ENCODE measurements at places on chromosomes 1 and 21. TPM values are rescaled to one million over a fixed set of nuclear protein-coding genes. Genes with fewer than 3 reads are reported as not detected.

The SPTA1 gene
- total RNA-seq = 0.25 TPM

DNA sequence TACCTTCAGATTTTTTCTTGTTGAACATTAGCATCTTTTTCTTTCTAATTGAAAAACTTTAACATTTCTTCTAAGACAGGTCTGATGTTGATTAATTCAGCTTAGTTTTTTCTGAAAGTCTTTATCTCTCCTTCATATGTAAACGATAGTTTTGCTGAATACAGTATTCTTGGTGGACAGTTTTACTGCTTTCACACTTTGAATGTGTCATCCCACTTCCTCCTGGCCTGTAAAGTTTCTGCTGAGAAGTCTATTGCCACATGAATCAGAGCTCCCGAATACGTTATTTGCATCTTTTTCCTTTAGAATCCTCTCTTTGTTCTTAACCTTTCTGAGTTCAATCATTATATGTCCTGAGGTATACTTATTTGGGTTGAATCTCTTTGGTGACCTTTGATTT is 344.2 kb downstream of the OLFM3 start:
- H3K4me3 ChIP-seq = no peak overlapping the region
- H3K36me3 ChIP-seq = no peaks in the 10 kb centered on the region
- H3K4me1 ChIP-seq = no peaks in the 10 kb centered on the region
- no peak overlapping the region for H3K27ac ChIP-seq

The CFHR4 gene
- not detected for total RNA-seq

- peaks cover 25% of the 10 kb centered on the region for H3K4me1 ChIP-seq
- peak overlapping the region; percentile 84 for H3K27ac ChIP-seq
- no peak for DNase-seq
- H3K36me3 ChIP-seq = no peaks in the 10 kb centered on the region
- peak overlapping the region; percentile 66 for H3K4me3 ChIP-seq
Measured at GRCh38 chr1:206686478-206687249, 2.0 kb downstream of the MAPKAPK2 start.

- no peak overlapping the region for H3K4me3 ChIP-seq
- H3K36me3 ChIP-seq = no peaks in the 10 kb centered on the region
- H3K4me1 ChIP-seq = peaks cover 10% of the 10 kb centered on the region
- no peaks in the 10 kb centered on the region for H3K27me3 ChIP-seq
- no peak overlapping the region for H3K27ac ChIP-seq
Measured at GRCh38 chr1:27122652-27123051, 32.3 kb downstream of the SLC9A1 start.

DNA sequence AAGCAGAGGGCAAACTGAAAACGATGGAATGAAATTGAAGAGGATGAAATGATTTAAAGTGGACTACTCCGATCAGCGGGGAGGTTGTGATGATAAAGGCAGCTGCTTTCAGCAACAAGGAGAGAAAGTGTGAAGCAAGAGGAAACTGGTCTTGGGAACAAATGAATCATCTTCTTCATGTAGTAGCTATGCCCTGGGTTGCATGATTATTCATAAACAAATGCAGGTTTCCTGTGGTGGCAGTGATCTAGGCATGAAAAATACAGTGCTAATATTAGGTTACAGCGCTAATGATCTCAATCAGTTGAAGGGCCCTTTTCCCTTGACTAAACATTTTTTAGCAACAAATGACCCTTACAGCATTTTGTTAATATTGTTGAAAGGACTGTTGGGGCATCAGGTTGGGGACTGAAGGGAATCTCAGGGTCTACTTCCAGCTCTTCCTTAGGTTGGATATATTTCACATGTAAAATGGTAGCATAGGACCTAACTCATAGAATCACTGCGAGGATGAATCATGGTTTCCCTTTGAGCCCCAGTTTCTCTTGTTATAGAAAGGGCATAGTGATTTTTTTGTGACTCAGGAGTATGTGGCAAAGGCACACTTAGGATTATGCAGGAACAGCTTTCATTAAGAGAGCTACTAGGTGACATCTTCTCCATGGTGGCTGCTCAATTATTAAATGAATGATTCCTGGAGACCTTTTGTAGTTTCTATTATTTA is 1.9 kb upstream of the ZFYVE9 start:
- H3K27ac ChIP-seq = no peak overlapping the region
- DNase-seq = no peak
- H3K4me3 ChIP-seq = no peak overlapping the region
- peaks cover 2% of the 10 kb centered on the region for H3K4me1 ChIP-seq
- H3K27me3 ChIP-seq = no peaks in the 10 kb centered on the region

The PDZK1 gene
- 2.0 TPM for total RNA-seq

DNA sequence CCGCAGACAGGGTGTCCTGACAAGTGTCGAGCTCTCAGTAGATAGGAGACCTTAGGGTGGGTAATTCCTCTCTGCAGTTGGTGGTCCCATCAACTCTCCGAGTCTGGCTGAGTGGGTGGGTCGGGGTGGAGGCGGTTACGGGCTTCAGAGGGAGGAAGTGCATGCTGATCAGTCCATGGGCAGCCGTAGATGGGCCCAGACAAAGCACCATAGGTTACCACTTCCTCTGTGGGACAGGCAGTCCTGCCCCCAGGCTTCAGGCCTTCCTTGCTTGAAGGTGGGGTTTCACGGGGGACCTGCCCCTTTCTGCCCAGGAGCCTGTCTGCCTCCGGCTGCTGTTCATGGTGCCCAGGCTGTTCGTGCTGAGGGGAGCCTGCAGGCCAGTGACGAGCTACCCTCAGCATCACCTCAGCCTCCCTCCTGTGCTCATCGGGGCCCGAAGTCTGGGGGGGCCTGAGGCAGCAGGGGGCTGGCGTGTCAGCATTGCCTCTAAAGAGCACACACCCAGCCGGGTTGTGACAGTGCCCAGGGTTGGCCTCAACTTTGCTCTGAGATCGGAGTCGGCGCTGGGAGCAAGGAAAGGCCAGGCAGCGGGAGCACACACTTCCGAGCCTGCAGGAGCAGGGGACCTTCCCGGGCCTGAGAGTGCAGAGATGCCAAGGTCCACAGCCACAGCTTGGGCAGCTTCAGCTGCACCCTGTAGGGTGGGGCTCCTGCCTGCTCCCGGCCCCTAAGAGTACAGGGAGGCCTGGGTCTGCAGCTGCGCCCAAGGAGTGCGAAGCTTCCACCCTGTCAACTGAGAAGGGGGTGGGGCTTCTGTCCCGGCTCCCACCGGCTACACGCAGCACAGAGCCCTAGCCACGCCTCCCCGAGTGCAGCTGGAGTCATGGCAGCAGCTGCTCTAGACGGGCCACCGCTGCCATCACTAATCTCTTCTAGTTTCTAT is 225.4 kb upstream of the NRIP1 start:
- no peaks in the 10 kb centered on the region for H3K36me3 ChIP-seq
- no peak overlapping the region for H3K27ac ChIP-seq
- H3K4me1 ChIP-seq = no peaks in the 10 kb centered on the region
- DNase-seq = peak; percentile 10
- H3K4me3 ChIP-seq = no peak overlapping the region

The SMIM1 gene
- total RNA-seq = 21.4 TPM

DNA sequence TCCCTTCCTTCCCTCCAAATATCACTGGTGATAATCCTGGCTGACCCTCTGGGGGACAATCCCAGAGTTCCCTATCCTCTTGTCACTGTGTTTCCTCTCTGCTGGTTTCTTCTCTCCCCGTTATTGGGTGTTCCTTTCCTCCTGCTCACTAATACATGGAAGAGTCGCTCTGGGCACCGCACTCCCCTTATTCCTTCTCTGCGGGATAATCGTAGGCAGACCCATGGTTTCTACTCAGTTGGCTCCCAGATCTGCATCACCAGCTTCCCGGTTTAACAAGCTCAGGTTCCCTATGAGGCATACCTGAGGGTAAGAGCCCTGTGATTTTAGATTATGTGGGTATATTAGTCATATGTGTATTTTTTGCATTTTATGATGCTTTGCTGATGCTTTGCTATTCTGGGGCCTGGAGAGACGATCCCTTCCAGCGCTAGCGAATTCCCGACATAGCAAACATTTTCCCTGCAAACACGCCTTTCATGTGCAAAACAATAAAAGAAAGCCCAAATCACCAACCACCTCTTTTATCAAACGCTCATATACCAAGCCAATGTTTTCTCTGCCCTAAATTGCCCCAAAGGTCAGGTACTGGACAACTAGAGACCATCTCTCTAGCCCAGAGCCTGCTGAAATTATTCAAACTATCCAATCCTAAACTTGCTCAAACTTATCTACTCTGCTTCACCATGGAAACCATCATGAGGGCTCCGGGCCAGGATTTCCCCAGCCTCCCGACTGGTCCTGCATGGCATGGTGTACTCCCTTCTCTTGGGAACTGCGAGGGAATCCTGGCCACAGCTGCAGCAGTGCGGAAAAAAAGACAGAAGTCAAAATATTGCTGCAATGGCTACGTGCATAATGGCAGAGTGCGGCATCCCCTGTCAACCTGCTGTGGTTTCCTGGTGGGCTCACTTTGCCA is 84.2 kb downstream of the PCP4 start:
- H3K4me1 ChIP-seq = no peaks in the 10 kb centered on the region
- H3K27ac ChIP-seq = no peak overlapping the region
- H3K36me3 ChIP-seq = no peaks in the 10 kb centered on the region

The ERICH3 gene
- total RNA-seq = 0.20 TPM

DNA sequence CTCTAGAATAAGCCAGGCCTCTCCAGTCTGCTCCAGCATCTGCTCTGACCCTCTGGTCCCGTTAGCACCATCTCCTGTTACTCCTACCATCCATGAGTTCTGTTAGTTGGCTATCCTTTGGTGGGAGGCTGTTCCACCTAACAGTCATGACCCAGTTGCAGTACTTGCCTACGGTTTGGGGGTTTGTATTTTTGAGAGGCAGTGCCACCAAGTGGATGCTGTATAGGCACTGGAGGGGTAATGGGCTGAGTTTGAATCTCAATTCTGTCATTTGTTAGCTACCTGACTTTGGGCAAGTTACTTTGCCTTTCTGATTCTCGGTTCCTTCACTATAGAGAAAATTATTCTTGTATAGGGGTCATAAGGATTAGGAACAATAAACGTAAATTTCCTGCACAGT is 12.1 kb upstream of the C8B start:
- no peak overlapping the region for H3K4me3 ChIP-seq
- H3K27me3 ChIP-seq = no peaks in the 10 kb centered on the region
- H3K36me3 ChIP-seq = no peaks in the 10 kb centered on the region
- H3K27ac ChIP-seq = no peak overlapping the region

GRCh38 chr1:44000122-44000665 is 8.8 kb downstream of the CCDC24 start:
- no peak overlapping the region for H3K4me3 ChIP-seq
- no peak for DNase-seq
- H3K27me3 ChIP-seq = no peaks in the 10 kb centered on the region
- H3K27ac ChIP-seq = no peak overlapping the region
- no peaks in the 10 kb centered on the region for H3K36me3 ChIP-seq

- DNase-seq = no peak
- H3K36me3 ChIP-seq = no peaks in the 10 kb centered on the region
- no peak overlapping the region for H3K27ac ChIP-seq
- no peaks in the 10 kb centered on the region for H3K27me3 ChIP-seq
Measured at GRCh38 chr1:175207971-175208370, 15.4 kb upstream of the KIAA0040 start.

GRCh38 chr1:116333171-116334014 is 39.7 kb upstream of the ATP1A1 start:
- H3K4me1 ChIP-seq = no peaks in the 10 kb centered on the region
- no peaks in the 10 kb centered on the region for H3K27me3 ChIP-seq
- no peak for DNase-seq
- H3K36me3 ChIP-seq = no peaks in the 10 kb centered on the region

The KCTD3 gene
- total RNA-seq = 33.0 TPM

The KRTAP21-1 gene
- total RNA-seq = not detected

DNA sequence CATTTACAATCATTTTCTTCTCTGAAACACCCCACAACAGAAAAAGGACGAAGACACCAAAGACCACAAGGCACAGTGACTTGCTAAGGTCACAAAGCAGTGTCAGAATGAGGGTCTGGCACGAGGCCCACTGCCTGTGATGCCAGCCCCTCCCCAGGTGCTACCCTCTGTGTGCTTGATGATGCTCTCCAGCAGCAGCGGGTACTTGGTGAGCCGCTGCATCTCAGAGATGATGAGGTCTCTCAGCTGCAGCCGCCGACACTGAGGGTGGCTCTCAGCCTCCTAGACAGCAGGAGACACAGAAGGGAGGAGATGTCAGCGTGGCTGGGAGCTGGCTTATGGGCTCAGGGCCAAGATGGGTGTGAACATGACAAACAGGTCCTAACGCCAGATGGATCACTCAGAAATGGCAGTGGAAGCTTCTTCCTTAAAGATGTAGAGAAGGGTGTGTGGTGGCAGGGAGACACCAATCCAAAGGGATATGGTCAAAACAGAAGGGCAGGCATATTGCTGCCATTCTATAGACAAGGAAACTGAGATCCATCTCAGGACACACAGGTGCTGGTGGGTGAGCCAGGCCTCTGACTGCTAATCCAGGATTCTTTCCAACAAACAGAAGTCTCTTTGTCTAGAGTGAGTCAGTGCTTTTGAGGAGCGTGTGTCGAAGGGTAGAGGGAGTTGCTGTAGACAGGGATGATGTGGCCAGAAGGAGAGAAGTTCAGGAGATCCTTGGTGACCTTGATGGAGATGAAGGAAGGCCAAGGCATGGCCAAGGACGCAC is 25.6 kb downstream of the LRRC71 start:
- H3K36me3 ChIP-seq = no peaks in the 10 kb centered on the region
- no peak for DNase-seq
- no peak overlapping the region for H3K27ac ChIP-seq
- H3K4me3 ChIP-seq = no peak overlapping the region

The LCE1B gene
- not detected for total RNA-seq

- H3K27me3 ChIP-seq = no peaks in the 10 kb centered on the region
- H3K27ac ChIP-seq = no peak overlapping the region
- DNase-seq = no peak
- H3K4me3 ChIP-seq = no peak overlapping the region
- no peaks in the 10 kb centered on the region for H3K36me3 ChIP-seq
- peaks cover under 1% of the 10 kb centered on the region for H3K4me1 ChIP-seq
Measured at GRCh38 chr1:245776694-245777332, 622.0 kb downstream of the KIF26B start.

GRCh38 chr1:39590546-39590945 is 14.0 kb upstream of the PABPC4 start:
- H3K4me3 ChIP-seq = no peak overlapping the region
- H3K36me3 ChIP-seq = no peaks in the 10 kb centered on the region
- H3K27ac ChIP-seq = no peak overlapping the region
- DNase-seq = no peak
- no peaks in the 10 kb centered on the region for H3K27me3 ChIP-seq

- H3K4me3 ChIP-seq = no peak overlapping the region
- DNase-seq = no peak
- H3K27ac ChIP-seq = no peak overlapping the region
Measured at GRCh38 chr21:44890338-44890931, 16.9 kb upstream of the PTTG1IP start.

GRCh38 chr1:197252973-197253372 is 15.1 kb upstream of the CRB1 start:
- H3K27ac ChIP-seq = no peak overlapping the region
- H3K4me3 ChIP-seq = no peak overlapping the region
- no peaks in the 10 kb centered on the region for H3K4me1 ChIP-seq
- H3K36me3 ChIP-seq = no peaks in the 10 kb centered on the region
